Fibroblast of the aortic adventitia (primary cell): ENCODE measurements at places on chromosomes 13 and 19.

DNA sequence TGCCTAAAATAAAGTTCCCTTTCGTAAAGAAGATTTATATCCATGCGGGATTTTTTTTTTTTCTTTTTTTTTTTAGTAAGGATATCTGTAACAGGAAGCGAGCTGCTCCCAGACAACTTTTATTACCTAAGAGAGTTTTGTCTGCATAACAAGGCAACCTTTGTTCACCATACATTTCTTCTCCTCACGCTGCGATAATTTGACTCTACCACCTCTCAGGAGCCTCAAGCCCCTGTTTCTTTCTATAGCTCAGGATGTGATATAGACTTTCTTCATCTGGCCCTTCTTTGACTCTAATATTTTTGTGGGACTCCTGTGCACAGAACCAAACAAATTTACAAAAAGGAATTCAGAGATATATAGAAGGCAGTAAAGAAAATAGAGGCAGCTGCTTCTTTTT is 1053.7 kb upstream of the SPRY2 start:
- DNase-seq = no peak

DNA sequence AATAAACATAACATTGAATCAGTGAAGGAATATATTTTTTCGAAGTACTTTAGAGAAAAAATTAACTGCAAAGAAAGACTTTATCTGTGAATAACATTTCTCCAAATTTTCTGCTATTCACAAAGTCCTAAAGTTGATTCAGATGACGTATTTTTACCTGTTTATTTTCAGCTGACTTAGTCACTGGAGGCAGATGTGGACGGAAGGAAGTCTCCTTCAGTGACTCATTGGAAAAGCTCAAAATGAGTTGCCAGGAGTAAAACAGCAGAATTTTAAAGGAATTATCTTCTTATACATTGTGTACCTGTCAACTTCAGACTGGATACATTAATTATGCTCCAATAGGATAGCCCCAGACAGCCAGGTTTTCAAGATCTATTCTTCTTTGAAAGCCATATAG is 679.3 kb upstream of the GPC6 start:
- peak; percentile 8 for DNase-seq

DNA sequence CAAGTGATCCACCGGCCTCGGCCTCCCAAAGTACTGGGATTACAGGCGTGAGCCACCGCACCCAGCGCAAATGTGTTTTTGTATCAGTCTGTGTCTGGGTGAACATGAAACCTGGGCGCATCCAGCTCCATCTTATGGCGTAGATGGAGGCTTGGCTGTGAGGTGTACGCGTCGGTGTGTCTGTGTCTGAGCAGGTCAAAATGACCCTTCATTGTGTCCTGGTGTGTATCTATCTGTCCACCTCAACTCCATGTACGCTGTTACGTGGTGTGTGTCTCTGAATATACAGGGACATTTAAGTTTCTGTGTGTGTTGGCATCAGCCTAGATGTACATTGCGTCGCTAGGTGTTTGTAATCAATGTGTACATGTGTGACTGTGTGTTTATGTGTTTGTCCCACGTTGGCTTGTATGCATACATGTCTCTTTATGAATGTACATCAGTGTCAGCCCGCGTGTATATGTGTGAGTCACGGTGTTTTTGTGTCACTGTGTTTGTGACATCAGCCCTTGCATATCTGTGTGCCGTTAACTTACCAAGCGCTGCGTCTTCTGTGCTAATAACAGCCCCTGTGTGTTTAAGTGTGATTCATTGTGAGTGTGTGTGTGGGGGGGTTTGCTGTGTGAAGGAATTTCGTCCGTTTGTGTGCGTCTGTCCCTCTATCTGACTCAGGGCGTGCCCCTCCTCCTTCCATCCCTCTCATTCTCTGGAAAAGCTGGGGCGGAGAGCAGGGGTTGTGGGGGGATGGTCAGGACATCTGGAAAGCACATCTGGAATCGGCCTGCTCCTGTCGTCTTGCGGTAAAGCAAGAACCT is 6.4 kb downstream of the AXL start:
- DNase-seq = peak; percentile 99

DNA sequence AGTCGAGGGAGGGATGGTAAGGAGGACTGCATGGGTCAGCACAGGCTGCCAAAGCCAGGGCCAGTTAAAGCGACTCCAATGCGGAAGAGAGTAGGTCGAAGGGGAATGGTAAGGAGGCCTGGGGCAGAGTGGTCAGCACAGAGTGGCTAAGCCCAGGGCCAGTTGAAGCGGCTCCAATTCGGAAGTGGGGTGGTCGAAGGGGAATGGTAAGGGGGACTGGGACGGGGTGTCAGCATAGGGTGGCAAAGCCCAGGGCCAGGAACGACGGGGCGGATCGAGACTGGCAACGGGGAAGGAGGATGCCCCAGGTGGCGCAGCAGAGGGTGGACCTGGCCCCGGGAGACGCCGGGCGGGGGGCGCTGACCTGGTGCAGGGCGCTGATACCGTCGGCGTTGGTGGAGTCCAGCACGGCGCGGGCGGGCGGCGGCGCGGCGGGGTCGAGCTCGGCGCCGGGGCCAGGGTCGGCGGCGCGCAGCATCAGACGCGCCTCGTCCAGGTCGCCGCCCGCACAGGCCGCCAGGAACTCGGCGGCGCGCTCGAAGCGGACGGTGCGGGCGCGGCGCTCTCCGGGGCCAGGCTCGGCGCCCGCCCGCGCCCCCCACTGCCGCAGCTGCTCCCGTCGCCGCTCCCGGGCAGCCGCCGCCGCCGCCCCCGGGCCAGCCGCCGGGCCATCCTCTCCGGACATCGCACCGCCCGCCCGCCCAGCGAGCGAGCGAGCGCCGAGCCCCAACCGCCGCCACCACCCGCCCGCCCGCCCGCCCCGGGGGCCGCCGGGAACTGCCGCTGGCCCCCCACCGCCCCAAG is at the start of gene PPP1R12C:
Gene PPP1R12C, minus strand, starts transcription at position 779 of the 804 bp plus-strand sequence. Its CDS starts 94 bp downstream, at position 685.
- peak; percentile 5 for DNase-seq

GRCh38 chr19:19113040-19113626 is 25.1 kb downstream of the TMEM161A start:
- peak; percentile 30 for DNase-seq

GRCh38 chr13:112024577-112024976 is 42.4 kb upstream of the SOX1 start:
- DNase-seq = no peak

GRCh38 chr13:36158611-36159010 is 27.4 kb upstream of the DCLK1 start:
- no peak for DNase-seq

- peak; percentile 90 for DNase-seq
Measured at GRCh38 chr19:14402332-14403144, 16.6 kb downstream of the DDX39A start.

GRCh38 chr19:47003611-47004465 is 15.8 kb upstream of the NPAS1 start:
- no peak for DNase-seq

- DNase-seq = no peak
Measured at GRCh38 chr19:48405850-48406249, 12.4 kb downstream of the GRIN2D start.

GRCh38 chr13:105920370-105920769 is 615.1 kb downstream of the EFNB2 start:
- peak; percentile 8 for DNase-seq

GRCh38 chr13:95033890-95034289 is 267.4 kb downstream of the ABCC4 start:
- no peak for DNase-seq

- DNase-seq = peak; percentile 73
Measured at GRCh38 chr19:47275791-47276461, 1.2 kb downstream of the INAFM1 start.

GRCh38 chr19:18440415-18440877 is 2.5 kb upstream of the ISYNA1 start:
- no peak for DNase-seq

- DNase-seq = no peak
Measured at GRCh38 chr19:10133596-10133995, 13.9 kb upstream of the EIF3G start.

DNA sequence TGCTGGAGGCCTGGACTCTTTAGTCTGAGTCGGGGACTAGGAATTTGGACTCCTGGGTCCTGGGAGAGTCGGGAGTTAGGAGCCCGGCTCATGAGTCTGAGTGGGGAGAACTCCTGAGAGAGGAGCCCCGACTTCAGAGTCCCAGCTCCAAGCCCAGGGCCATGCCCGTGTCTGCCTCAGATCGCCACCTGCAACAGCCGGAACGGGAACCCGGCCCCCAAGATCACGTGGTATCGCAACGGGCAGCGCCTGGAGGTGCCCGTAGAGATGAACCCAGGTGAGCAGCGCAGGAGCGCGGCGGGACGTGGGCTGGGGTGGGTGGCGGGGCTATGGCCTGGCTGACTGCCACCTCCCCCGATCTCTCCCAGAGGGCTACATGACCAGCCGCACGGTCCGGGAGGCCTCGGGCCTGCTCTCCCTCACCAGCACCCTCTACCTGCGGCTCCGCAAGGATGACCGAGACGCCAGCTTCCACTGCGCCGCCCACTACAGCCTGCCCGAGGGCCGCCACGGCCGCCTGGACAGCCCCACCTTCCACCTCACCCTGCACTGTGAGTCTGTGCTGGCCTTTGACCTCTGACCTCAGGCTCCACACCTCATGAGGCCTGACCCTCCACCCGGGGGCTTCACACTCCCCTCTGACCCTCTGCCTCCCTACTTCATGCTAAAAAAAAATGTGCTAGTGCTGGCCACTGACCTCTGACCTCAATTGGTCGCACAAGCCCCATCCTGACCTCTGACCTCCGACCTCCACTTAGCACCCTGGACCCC is 4.4 kb downstream of the BCAM start:
- DNase-seq = no peak

GRCh38 chr19:22517496-22518411 is 95.6 kb upstream of the ZNF98 start:
- DNase-seq = no peak

- no peak for DNase-seq
Measured at GRCh38 chr13:99809926-99810325, 161.6 kb downstream of the ZIC5 start.

DNA sequence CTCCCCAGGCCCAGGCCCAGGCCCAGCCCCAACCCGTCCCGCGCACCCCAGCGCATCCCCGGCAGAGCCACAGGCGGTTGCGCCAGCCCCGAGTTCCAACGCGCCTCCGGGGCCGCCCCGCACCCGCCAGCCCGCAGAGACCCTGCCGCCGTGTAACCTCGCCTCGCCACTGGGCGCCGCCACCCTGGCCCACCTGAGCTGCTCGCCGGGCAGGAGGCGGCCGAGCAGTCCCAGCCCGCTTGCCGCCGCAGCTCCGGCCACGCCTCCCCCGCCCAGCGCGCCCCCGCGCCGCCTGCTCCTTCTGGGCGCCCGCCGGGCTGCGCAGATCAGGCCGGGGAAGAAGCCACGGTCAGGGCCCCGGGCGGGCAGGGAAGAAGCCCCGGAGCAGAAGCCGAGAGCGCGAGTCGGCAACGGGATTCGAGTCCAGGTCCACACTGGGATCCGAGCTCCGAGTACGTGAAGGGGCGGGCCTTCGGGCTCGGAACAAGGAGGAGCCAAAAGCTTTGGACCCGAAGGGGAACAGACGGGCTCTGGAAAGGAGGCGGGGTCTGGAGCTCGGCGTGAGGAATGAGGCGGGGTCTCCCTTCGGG is at the start of gene MBOAT7:
Gene MBOAT7, minus strand, starts transcription at position 436 of the 590 bp plus-strand sequence. CDS start 1,072 bp downstream, outside the sequence.
- DNase-seq = no peak

- peak; percentile 20 for DNase-seq
Measured at GRCh38 chr13:100203696-100204367, 114.9 kb downstream of the PCCA start.

DNA sequence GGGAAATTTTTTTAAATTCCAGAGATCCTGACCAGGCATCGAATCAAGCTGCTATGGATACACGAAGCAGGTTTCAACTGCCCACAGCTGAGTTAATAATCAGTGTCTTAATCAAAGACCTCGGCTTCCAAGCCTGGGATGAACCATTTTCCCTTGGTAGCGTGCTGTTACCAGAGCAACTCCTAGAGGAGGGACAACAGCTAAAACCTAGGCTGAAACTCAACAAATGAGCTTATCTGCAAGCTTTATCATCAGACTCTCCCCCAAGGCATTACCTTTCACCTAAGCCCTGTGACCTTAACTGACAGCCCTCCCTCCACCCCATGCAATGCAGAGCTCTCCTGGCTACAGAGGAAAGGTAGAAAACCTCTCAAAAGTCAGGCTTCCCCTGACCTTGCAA is 39.7 kb downstream of the RCBTB1 start:
- no peak for DNase-seq

DNA sequence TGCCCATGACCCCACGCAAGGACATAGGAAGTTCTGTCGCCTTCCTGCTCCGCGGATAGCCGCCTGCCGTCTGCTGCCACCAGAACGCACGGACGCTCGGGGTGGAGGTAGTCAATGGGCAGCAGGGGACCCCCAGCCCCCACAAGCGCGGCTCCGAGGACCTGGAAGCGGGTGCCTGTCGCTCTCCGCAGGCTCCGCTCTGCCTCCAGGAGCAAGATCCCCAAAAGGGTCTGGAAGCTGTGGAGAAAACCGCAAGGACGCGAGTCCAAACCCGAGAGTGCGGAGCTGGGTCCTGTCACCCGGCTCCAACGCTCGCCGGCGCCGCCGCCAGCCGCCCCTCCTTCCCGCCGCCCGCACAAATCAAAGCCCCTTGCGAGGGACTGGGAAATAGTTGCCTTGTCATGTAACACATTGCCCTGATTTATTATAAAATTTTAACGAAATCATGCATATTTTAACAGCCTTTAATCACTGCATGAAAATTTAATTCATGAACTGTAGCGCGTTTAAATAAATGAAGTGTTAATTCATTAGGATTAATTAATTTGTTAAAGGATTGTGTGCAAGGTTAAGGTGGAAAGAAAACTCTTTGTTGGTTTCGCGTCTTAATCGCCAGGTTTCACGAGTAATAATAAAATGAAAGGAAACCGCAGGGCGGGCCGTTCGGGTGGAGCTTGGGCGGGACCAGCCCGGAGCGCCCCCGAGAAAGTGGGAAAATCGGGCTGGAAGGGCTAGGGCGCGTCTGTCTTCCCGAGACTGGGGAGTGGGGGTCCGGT is 5.5 kb upstream of the POU4F1 start:
- DNase-seq = no peak

GRCh38 chr13:110618780-110619179 is 3.4 kb downstream of the NAXD start:
- no peak for DNase-seq

DNA sequence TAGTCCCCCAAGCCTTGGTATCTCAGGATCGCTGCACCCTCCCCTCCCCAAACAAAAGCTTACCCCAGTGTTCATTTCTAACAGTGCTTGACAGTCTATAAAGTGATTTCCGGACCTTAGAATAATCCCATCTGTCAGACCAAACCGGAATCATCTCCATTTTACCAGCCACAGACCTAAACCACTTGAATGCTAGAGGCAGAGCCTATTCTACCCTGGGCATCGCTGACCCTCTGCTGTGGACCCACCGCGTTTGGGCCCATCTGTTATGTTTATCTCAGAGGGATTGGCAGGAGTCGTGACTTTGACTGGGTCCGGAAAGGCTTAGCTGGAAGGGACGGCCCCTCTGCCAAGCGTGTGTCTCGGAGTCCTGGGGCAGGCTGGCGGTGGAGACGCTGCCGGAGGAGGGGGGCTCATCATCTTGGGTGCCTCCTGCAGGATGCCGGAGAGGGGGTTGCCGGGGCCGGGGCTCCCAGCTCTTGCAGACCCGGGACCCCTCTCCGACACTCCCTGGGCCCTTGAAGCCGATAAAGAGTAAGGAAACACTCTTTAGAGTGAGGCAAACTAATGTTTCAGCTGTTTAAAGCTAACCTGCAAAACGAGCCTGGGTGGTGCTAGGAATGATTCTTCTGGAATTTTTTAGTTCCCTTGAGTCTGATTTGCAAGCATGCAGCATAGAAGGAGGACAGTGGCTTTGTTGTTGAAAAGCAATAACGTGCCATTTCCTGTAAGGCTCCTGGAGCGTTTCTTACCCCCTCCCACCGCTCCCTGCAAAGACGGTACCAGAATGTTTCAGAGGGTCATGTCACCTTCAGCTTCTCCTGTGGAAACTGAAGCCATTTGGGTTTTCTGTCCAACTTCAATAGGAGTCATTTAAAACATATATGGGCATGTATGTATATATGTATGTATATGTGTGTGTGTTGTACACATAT is 1.3 kb downstream of the SLC25A42 start:
- no peak for DNase-seq
